ENCODE measurements at places on chromosomes 11 and 22.

- no peak for DNase-seq
These were observed 44.5 kb downstream of the SOX6 start for GRCh38 chr11:16311831-16312230.

DNA sequence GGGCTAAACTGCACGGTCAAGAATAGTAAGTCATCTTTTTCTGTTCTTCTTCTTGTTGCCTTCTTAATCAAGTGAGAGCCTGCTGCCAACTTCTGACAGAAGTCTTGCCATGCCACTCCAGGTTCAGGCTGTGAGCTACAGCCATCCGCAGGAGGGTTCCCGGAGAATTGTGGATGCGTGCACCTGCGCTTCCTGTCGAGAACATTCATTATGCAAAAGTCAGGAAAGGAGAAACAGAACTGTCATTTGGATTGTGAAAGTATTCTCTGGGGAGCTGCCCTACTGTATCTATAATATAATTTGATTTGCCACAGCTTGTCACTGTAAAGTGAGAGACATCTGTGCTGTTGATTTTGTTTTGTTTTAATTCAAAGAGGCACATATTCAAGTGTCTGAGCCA is 12.3 kb downstream of the IL17RA start:
- DNase-seq = no peak

GRCh38 chr11:2580571-2581001 is 119.2 kb downstream of the KCNQ1OT1 start:
- no peak for DNase-seq

DNA sequence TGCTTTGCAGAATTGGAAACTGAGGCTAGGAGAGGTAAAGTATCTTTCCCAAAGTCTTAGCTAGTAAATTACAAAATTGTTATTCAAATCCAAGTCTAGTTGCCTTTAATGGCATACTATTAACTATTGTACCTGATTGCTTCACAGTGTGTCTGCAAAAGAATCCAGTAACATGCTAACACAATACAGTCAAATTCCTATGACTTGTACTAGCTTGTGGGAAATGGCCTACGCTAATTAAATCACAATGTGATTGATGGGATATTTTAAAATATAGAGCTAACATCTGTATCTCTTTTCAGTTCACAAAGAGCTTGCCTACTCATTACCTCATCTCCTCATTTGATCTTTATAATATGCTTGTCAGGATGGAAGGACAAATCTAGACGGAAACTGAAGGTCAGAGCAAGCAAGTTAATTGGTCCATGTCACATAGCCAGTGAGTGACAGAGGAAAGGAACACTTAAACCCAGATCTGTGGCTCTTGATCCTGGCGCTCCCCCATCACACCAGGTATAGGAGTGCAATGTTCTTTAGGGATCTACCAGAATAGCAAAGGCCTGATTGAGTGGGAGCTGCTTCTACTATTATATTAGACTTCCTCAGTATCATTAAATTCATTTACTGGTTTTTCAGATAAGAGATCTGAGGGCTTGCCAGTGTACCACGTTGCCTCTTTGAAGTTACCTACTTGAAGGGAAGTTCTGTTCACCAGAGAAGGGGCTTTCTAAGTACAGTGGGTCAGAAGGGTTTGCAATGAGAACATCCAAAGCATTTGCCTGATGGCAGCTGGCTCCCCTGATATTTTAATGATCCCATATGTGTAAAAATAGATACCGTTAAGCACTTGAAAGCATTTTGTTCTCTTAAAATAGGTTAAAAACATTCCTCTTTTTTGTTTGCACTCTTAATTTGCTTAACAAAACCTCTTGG is 213.6 kb upstream of the SESN3 start:
- no peak for DNase-seq

DNA sequence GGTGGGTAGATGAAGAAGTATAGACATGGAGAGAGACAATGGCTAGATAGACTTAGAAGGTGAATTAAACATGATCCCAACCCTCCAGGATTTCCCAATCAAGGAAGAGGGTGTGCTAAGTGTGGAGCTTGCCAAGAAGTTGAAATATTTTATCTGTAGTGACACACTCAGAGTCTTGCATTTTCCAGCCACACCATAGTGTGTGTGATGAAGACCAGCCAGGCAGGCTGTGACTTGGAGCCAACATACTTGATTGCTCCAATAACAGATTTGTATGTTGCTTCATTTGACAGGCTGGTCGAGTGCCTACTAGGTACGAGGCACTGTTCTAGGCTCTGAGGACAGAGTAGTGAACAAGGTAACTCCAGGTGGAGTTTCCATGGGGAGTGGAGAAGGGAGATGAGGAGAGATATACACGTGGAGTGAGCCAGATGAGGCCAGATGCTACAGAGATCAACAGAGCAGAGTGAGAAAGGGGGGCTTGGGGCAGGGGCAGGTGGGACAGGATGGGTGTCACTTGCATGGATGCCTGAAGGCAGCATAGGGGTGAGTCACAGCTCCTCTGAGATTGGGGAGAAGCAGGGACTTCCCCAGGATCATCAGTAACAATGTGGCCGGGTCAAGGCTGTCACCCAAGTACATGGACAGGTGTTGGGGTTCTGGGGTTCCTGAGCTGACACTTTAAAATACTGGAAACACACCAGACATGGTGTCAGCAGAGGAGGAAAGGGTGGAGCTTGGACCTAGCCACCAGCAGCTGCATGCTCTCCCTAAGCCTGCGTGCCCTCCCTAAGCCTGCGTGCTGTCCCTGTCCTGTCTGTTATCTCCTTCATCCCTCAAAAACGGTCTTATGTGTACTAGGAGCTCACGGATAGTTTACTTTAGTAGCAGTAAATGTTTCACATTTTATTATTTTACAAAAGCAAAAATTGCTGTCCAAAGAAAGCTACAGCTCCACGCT is 23.6 kb downstream of the PDGFB start:
- DNase-seq = no peak

DNA sequence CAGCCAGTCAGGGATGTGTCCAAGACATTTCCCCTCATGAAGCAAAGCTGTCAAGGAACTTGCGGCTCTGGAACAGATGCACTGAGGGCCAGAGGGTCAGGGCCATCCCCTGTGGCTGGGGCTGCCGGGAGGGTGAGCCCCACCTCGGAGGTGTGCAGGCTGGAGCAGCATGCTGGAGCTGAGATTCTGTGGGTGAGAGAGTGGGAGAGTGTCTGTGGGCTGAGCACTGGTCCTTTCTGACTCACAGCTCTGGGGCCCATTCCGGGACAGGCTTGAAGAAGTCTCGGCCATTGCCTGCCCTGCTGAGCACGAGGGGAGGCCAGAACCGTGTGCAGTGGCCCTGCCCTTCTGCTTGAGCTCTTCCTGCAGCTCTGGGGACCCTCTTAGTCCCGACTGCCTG is 2.1 kb downstream of the OMP start:
- no peak for DNase-seq

GRCh38 chr11:110061296-110061695 is 31.9 kb upstream of the ZC3H12C start:
- DNase-seq = no peak

GRCh38 chr11:11740073-11740702 is 101.6 kb upstream of the USP47 start:
- DNase-seq = no peak

- DNase-seq = no peak
These were observed 22.4 kb downstream of the DUSP8 start for GRCh38 chr11:1549338-1550330.

GRCh38 chr11:27394781-27395228 is 31.8 kb upstream of the CCDC34 start:
- DNase-seq = no peak

DNA sequence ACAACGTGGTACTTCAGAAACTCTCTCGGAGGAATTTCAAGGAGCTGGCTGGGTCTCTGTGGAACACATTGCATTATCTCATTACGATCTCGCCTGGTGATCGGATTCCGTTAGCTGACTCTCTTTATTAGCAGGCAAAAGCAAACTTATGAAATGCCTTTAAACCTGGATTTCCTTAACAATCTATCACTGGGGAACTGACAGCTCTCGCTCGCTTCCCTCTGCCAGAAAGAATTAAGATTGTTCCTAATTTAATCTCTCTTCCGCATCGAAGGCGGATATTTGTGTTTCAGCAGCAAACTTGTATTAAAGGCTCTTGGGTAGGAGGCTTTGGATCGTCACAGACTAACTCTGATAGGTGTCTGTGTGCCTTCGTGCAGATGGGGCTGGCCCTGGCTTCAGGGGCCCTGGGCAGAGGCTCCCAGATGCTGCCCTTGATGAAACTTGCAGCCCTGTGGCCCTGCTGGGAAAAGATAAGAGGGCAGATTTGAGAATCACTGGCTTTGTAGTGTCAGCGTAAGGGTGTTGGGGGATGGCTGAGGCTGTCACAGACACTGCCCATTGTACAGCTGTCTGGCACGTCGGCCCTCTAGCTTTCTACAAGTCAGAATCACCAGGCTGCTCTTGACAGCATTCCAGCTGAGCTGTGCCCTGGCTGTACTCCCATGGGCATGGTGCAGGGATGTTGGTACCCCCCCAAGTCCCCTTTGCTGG is 162.2 kb upstream of the NECTIN1 start:
- DNase-seq = no peak

GRCh38 chr11:114230031-114230704 is 66.0 kb upstream of the NNMT start:
- no peak for DNase-seq
